Gastroesophageal sphincter (tissue), 4 donors: ENCODE measurements at places on chromosomes 7 and 10. TPM values are rescaled to one million over a fixed set of nuclear protein-coding genes. Genes with fewer than 3 reads are reported as not detected.

DNA sequence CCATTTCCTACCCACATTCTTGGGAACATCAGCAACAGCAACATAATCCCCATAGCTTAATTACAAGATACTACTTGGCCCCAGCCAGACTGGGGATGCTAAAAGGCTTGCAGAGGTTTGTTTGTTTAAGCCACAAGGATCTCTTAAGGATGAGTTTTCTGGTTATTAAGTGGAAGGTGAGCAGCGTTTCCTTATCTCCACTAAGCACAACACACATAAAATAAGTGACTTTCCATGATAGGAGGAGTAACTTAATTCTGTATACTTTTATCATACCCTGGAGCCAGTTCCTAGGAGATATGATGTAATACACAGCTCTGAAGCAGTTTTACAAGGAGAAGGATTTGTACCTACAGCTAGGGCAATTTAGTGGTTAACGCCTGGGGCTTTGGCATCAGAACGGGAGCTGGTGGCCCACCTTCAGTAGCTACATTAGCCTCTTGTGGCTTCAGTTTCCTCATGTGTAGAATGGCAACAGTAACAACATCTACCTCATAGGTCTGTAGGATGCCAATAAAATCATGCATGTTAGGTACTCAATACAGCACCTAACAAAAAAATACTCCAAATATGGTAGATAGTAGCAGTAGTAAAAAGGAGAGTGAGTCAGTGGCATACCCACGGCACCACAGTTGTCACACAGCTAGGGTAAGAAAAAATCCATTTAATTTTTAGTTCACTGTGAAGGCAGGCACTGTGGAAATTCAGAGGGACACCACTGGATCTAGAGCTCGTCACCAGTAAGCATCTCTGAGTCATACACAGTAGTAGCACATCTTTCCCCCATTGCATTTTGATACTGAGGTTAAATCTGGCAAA lies 55.2 kb downstream of the DOCK4 start:
- peak; percentile 28 for ATAC-seq

- no peak for ATAC-seq
Measured at GRCh38 chr7:17318146-17318545, 19.7 kb downstream of the AHR start.

The TMEM72 gene
- not detected for total RNA-seq

- ATAC-seq = no peak
Measured at GRCh38 chr7:91181949-91182348, 82.3 kb upstream of the FZD1 start.

- no peak for ATAC-seq
Measured at GRCh38 chr7:106864298-106865081, 592 bp upstream of the PIK3CG start.

The CRHR2 gene
- 0.77 TPM for total RNA-seq

DNA sequence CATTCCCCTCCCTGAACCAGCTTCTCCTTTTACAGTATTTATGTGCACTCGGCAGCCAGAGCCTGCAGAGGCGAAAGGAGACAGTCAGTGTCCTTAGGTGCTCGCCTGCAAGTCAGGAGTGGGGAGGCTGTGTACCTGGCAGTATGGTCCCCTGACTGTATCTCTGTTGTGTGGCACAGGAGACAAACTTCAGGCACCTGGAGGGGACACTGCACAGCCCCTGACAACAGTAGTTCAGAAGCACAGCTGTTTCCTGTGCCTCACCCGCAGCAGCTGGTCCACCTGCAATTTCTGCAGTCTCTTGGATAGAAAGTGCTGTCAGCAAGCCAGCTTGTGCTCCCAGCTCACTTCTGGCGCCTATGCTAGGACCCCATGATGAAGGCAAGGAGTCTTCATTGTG lies 73.4 kb upstream of the LAMB4 start:
- no peak for ATAC-seq

The KCNMA1 gene
- total RNA-seq = 357 TPM

The PRSS2 gene
- total RNA-seq = not detected

DNA sequence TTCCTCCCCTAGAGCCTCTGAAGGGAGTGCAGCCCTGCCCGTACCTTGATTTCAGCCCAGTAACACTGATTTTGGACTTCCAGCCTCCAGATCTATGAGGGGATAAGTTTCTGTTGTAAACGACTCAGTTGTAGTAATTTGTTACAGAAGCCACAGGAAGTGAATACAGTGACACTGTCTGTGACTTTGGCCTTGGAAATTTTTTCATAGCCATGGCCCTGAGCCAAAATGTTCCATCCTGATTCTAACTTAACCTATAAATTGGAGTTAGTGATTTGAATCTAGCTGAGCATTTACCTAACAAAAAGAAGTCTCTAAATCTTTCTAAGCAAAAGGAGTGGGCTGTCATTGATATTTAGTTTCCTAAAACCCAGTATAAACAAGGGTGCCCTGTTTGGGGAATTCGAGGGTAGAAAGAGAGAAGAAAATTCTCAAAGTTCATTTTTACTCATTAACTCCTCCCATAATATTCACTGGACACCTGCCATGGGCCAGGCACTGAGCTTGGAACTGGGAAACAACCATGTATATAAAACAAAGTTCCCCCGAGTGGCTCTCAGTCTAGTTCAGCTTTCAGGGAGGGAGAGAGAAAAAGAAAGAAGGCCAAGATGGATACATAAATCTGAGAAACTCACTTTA lies 162.3 kb downstream of the SKIDA1 start:
- ATAC-seq = no peak

The TCAF2 gene
- 1.9 TPM for total RNA-seq

GRCh38 chr7:74183653-74184450 lies 9.7 kb downstream of the EIF4H start:
- ATAC-seq = no peak

- no peak for ATAC-seq
Measured at GRCh38 chr7:16883918-16884317, 2.1 kb upstream of the AGR3 start.

- no peak for ATAC-seq
Measured at GRCh38 chr7:126493801-126494200, 758.9 kb downstream of the GRM8 start.

The PTEN gene
- total RNA-seq = 90.8 TPM

The PLEKHA8 gene
- 7.5 TPM for total RNA-seq

The ECHDC3 gene
- 11.5 TPM for total RNA-seq

GRCh38 chr7:4707217-4707741 lies 25.2 kb downstream of the FOXK1 start:
- ATAC-seq = no peak

DNA sequence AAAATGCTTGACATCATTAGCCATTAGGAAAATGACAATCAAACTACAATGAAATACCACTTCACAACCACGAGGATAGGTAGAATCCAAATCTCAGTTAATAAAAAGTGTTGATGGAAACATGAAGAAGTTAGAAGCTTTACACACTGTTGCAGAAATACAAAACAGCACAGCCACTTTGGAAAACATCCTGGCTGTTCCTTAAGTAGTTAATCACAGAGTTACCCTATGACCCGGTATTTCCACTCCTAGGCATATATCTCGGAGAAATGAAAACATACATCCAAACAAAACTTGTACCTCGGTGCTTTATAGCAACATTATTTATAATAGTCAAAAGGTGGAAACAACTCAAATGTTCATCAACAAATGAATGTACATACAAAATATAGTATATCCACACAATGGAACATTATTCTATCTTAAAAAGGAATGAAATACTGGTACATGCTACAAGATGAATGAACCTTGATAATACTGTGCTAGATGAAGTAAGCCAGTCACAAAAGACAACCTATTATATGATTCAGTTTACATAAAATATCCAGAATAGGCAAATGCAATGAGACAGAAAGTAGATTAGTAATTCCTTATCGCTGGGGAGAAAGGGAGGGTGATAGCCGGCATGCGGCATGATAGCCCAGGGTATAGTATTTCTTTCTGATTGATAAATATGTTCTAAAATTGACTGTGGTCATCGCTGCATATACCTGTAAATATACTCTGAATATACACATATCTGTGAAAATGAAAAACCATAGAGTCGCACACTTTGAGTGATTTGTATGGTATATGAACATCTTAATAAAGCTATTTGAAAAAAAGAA lies 1.9 kb downstream of the VWDE start:
- ATAC-seq = no peak

DNA sequence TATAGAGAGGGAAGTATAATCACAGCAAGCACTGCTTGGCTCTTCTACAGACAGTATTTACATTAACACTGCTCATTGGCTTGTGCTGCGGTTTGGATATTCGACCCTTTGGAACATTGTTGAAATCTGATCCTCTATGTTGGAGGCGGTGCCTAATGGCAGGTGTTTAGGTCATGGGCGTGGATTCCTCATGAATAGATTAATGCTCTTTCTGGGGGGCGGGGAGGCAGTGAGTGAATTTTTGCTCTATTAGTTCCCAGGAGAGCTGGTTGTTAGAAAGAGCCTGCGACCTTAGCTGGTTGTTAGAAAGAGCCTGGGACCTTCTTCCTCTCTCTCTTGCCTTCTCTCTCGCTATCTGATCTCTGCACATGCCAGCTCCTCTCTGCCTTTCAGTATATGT lies 77.3 kb upstream of the SVIL start:
- no peak for ATAC-seq

The LRRC17 gene
- 7.6 TPM for total RNA-seq

The CALY gene
- total RNA-seq = 1.5 TPM

- ATAC-seq = no peak
Measured at GRCh38 chr7:7795203-7795602, 76.8 kb upstream of the RPA3 start.

DNA sequence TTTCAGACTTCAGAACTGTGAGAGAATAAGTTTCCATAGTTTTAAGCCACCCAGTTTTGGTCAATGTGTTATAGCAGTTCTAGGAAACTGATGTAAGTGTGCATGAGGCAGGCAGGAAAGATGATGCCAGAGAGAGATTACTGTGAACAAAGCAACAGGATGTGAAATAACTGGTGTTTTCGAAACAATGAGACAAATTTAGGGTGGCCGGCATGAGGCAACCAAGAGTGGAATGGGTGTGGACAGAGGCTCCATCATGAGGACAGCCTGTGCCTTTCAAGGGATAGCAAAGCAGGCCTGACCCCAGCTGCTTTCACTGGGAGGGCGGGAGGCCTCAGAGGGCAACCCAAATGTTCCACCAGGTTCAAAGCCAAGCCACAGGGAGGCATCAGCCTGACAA lies 67.3 kb upstream of the UCN3 start:
- peak; percentile 89 for ATAC-seq

The FAM24B gene
- total RNA-seq = 2.8 TPM

The PIK3CG gene
- 2.0 TPM for total RNA-seq

DNA sequence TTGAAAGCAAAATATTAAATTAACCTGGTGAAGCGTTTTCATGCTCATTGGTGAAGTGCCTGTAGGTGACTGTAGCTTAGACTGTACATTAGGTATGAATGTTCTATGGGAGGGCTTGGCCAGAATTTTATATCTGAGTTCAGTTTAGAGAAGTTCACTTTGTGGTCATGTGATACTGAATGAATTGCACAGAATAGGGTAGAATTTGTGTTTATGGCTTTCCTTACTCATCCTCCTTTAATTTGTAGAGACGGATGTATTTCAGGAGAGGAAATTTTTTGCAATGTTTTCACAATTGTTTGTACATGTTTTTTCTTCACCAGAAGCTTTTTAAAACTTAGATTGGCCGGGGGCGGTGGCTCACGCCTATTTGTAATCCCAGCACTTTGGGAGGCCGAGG lies 32.3 kb downstream of the REEP3 start:
- no peak for ATAC-seq

GRCh38 chr10:9510626-9511025 lies 1456.1 kb downstream of the GATA3 start:
- ATAC-seq = no peak

DNA sequence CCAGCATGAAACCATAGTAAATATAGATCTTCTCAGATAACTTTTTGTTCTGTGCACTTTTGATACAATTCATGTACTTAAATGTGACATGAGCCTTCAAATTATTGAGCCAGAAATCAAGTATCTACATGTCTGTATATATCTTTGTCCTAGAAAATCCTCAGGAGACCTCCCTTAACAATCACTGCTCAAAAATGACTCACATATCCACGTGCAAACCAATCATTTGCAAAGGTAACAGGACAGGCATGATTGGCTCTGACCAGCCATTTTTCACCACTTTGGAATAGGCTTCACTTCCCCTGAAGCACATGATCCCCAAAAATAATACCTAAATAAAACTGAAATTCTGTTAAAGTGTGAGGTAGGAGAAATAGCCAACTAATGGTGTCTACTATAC lies 902.5 kb downstream of the PCDH15 start:
- ATAC-seq = no peak

The DGKI gene
- total RNA-seq = 0.27 TPM

DNA sequence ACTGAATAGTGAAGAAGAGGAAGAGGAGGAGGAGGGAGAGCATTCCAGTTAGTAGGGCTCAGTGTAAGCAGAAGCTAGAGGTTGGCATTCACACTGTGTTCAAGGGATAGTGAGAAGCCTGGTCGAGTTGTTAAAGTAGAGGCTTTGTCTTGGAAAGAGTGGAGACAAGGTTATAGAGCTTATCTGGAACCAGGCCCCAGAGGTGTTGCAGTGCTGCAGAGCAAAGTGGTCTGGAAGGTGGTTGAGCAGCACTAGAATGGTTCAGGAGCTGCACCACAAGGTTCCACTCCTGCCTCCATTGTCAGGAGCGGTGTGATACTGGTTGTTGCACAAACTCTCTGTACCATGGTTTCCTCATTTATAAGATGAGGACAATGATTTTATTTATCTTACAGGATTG lies 8.8 kb upstream of the PCGF5 start:
- ATAC-seq = no peak

The AKR1C8 gene
- total RNA-seq = not detected

GRCh38 chr10:30210296-30210695 lies 138.8 kb downstream of the MTPAP start:
- ATAC-seq = no peak

The CCDC172 gene
- not detected for total RNA-seq

DNA sequence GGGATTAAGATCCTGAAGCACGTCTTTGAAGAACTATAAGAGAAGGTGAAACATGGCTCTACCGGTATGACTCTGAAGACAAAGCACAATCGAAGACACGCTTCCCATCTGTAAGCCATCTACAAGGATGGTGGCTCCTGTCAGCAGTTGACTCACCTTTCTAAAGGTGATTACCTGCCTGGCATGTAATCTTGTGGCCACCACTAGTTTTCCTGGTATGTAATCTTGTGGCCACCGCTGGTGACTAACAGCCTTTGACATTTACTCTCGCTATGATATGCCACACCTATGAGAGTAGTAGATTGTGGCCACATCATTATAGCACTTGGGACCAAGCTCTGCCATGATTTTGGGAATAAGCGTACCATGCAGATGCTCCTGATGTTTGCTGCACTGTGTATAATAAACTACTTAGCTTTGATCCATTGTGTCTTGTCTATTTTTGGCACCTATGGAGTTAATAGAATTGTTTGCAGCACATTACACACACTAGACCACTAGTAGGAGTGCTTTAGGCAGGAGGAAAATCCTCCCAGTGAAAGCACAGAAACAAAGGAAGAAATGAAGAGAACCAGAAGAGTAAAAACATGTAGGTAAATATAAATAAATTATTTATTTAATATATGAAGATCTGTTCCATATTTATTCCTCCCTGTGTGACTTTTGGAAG lies 59.8 kb downstream of the VAX1 start:
- no peak for ATAC-seq

DNA sequence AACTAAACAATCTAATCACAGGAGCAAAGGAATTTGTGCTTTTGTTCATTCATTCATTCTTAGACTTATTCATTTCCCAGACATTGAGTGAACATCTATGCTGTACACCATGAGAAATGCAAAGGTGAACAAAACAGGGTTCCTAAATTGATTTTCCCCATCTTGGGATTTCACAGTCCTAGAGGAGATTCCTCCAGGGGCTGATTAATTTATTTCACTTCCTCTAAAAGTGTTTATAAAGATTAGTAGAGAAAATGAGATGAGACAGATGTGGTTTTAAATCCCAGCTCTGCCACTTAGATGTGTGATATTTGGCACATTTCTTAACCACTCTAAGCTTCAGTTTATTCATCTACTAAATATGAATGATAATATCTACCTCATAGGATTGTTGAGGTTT lies 8.9 kb downstream of the CCDC71L start:
- no peak for ATAC-seq
